ENCODE measurements at places on chromosomes 11 and 22.
A peak's percentile ranks its signal among the peaks of the same experiment; 100 is the strongest.

GRCh38 chr11:116229236-116229970 lies 543.4 kb downstream of the BUD13 start:
- DNase-seq: peak; percentile 68

- peak; percentile 16 for DNase-seq
Measured at GRCh38 chr11:125433454-125434121, 62.5 kb downstream of the FEZ1 start.

DNA sequence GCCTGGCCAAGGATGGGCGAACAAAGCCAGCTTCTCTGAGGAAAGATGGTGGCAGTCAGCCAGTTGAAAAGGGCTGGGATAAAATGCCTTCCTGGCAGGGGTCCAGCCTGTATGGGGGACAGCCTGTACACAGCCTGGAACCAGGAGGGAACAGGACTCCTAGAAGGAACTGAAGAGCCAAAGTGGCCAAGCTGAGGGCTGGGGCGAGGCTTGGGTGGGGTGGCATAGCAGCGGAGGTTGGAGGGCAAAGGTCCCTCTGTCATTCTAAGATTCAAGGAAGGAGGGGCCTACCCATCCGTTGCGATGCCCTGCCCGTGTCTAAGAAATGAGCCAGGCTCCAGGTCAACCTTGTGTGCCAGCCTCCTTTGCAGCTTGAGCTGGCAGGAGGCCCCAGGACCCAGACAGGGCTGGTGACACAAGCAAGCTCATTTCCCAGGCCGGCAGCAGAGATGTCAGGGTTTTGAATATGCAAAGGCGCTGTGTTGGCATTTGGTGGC lies 22.6 kb downstream of the FADD start:
- no peak for DNase-seq

- no peak for DNase-seq
Measured at GRCh38 chr11:48034926-48035871, 54.8 kb downstream of the PTPRJ start.

GRCh38 chr11:18012122-18012905 lies 533 bp downstream of the SERGEF start:
- peak; percentile 49 for DNase-seq

DNA sequence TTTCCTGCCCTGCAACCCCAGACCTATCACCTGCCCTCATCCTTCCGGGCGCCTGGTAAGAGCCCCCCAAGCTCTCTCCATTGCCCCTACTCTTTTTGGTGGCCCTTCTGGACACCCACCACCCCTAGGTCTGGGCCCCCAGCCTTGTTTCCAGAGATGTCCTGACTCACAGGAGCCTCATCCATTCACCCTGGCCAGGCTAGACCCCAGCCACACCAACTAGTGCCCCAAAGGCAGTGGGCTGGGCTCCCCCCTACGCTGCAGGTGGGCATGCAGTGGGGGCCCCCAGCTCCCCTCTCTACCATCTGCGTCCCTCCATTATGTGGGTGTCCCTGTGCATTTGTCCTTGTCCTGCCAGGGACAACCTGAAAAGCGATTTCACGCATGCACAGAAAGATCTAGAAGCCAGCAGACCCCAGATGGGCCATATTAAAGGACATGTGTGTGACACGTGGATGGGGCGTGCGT lies 1.4 kb downstream of the MRGPRF start:
- no peak for DNase-seq

GRCh38 chr11:103042161-103042560 lies 49.8 kb downstream of the DCUN1D5 start:
- no peak for DNase-seq

DNA sequence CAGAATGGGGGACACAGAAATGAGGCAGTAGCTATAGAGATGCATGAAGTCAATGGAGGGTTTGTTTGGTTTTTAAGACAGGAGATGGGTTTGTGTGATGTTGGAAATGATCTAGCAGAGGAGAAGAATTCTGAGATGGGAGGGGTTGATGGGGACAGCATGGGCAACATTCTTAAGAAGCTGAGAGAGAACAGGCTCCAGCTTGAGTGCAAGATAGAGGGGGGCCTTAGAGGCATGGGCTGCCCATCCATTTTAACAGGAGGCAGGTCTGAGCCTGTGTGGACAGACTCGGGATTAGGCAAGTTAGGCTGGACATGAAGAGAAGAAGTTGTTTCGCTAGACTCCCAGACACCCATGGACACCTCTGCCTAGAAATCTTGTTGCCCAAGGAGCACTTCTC lies 37.9 kb upstream of the NRIP3 start:
- no peak for DNase-seq

GRCh38 chr22:37371911-37372310 lies 55.4 kb downstream of the ELFN2 start:
- no peak for DNase-seq

- no peak for DNase-seq
Measured at GRCh38 chr11:57781529-57781943, 19.9 kb downstream of the CTNND1 start.

GRCh38 chr22:32622004-32622743 lies 147.6 kb downstream of the FBXO7 start:
- no peak for DNase-seq

GRCh38 chr11:77515063-77515462 lies 41.2 kb upstream of the PAK1 start:
- DNase-seq: no peak

GRCh38 chr11:119641983-119642745 lies 86.8 kb downstream of the NECTIN1 start:
- peak; percentile 46 for DNase-seq

GRCh38 chr11:398826-399225 lies 4.8 kb downstream of the PKP3 start:
- no peak for DNase-seq

DNA sequence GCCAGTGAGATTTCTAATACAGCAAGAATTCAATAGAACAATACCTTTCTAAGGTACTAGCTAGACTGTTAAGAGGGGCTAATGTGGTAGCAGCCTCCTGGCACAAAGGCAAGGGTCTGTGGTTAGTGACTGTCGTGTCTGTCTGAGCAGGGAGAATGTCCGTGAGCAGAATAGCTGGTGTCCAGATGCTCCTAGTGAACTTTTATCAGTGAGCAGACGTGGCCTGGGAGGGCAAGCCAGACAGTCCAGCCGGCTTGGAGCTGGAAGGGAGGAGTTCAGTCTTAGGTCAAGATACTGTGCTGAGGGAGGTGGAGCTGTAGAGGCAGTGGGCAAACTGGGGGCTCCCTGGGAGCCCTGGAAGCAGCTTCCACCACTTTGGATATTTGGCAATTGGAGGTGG lies 138.6 kb downstream of the TEAD1 start:
- no peak for DNase-seq

DNA sequence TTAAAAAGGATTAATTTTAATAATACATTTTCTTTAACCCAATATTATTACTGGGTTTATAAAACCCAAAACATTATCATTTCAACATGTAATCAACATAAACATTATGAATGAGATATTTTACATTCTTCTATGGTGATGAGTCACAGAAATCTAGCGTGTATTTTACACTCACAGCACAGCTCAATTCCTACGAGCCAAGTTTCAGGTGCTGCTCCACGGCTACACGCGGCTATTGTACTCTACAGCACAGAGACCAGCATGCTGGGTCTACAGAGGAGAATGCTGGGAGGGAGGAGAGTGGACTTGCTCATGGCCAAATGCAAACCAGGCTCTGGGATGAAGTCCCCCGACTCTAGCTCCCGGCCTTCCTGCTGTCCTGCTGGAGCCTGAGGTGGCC lies 72.0 kb upstream of the LMO1 start:
- DNase-seq: no peak

- no peak for DNase-seq
Measured at GRCh38 chr11:27087432-27087831, 46.8 kb downstream of the BBOX1 start.

DNA sequence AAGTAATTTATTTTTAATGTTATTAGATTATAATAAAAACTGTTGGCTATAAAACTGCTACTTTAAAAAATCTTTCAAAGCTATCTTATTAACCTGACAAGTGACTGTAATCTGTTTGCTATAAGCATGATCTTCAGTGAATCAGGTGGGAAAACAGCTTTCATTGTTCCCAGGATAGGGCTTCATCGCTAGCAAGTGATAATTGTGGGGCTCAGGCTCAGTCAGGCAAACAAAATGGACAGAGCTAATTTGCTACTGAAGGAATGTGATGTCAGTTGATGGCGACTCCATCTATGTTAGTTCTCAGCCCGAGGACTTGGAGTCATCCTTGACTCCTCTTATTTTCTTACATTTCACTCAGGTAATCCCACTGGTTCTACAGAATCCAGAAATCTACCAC lies 125.0 kb downstream of the RASSF10 start:
- no peak for DNase-seq

GRCh38 chr22:17726006-17726927 lies 48.0 kb downstream of the BID start:
- DNase-seq: no peak

GRCh38 chr22:40107851-40108378 lies 69.8 kb upstream of the TNRC6B start:
- DNase-seq: no peak

DNA sequence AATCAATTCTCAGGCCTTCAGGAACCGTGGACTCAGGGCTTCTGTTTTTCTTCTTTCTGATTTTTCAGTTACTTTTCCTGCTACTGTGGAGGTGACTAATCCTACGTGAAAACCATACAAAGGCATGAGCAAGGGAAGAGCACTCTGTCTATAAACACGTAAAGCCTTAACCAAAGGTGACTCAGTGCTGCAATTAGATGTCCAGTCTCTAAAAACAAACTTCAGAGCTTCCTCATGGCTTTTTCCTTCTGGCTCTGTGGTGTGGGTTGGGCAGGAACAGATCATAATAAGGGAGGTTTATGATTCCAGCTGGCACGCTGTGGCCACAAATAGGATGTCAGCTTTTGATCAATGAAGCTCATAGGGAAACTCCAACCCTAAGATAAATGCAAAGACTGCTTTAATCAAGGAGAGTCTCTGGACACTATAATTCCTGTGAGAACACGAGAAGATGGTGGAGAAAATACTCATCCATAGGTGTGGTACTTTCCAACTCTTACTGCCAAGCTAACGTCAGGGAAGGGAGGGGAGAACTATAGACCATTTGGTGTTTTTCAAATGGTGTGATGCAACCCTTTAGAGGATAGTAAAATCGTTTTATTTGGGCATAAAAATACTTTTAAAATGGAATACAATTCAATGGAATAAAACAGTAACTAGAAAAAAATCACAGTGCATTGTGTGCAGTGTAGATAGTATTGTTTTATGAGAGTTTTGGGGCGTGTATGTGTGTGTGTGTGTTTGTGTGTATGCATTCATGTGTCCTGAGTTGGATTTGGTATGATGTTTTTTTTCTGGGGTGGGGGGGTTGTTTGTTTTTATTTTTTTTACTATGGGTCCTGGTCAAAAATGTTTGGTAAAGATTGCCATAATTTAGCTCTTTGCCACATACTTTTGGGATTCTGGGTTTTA lies at the start of gene NXPE2:
NXPE2 (plus strand) TSS at position 403 of the 912 bp plus-strand sequence; CDS start at position 452, 49 bp downstream.
- no peak for DNase-seq

- DNase-seq: no peak
Measured at GRCh38 chr11:44595964-44596381, 30.5 kb downstream of the CD82 start.

- DNase-seq: no peak
Measured at GRCh38 chr11:83140691-83141455, 16.1 kb upstream of the PCF11 start.

GRCh38 chr11:54985731-54986130 lies 276.2 kb upstream of the TRIM48 start:
- no peak for DNase-seq

- DNase-seq: no peak
Measured at GRCh38 chr11:44427432-44427831, 117.5 kb upstream of the ALX4 start.

- no peak for DNase-seq
Measured at GRCh38 chr11:23976841-23977271, 520.0 kb upstream of the LUZP2 start.

- no peak for DNase-seq
Measured at GRCh38 chr22:24093855-24094254, 82.8 kb downstream of the CABIN1 start.

GRCh38 chr11:37525336-37525735 lies 927.3 kb upstream of the RAG2 start:
- no peak for DNase-seq

DNA sequence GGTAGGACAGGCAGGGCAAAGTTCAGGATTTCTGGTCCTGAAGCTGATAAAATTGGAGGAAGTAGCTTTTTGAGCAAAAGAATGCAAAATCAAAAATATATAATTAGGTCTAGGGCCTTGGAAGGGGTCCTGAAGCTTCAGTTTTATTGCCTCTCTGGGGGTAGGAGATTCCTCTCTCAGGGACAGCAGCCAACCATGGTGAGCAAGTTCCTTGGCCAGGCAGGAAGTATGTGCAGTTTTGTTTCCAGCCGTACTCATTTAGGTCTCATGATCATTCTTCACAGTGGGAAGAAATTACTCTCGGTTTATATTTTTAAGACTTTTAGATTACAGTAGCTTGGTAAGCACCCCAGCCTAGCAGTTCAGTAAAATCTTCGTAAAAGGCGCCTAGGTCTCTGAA lies 2.9 kb upstream of the RAB38 start:
- no peak for DNase-seq

DNA sequence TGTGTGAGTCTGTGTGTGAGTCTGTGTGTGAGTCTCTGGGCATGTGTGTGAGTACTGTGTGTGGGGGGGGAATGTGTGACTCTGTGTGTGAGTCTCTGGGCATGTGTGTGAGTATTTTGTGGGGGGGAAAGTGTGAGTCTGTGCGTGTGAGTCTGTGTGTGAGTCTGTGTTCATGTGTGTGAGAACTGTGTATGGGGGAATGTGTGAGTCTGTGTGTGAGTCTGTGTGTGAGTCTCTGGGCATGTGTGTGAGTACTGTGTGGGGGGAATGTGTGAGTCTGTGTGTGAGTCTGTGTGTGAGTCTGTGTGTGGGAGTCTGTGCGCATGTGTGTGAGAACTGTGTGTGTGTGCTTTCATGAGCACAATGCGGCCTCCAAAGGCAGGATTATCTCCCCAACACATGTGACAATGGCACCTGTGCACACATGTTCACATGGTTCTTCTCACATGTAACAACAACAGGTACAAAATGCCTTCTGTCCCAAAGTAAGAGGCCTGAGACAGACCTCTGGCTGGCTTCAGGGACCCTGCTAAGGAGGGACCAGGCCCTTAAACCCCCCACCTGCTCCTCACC lies 1.6 kb downstream of the CD5 start:
- DNase-seq: no peak

DNA sequence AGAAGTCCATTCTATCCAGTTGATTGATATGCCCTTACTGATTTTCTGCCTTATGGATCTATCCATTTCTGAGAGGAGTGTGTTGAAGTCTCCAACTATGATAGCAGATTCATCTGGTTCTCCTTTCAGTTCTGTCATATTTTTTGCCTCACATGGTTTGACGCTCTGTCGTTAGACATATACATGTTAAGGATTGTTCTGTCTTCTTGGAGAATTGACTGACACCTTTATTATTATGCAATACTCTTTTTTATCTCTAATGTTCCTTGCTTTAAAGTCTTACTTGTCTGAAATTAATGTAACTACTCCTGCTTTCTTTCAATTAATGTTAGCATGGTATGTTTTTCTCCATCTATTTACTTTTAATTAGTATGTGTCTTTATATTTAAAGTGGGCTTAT lies 12.1 kb upstream of the ARHGAP20 start:
- no peak for DNase-seq
